ENCODE measurements at places on chromosomes 6 and 20. TPM values are rescaled to one million over a fixed set of nuclear protein-coding genes. Genes with fewer than 3 reads are reported as not detected.
A peak's percentile ranks its signal among the peaks of the same experiment; 100 is the strongest.

- no peak overlapping the region for H3K4me3 ChIP-seq
- H3K27me3 ChIP-seq: no peaks in the 10 kb centered on the region
- no peak overlapping the region for H3K27ac ChIP-seq
- H3K36me3 ChIP-seq: no peaks in the 10 kb centered on the region
- H3K4me1 ChIP-seq: no peaks in the 10 kb centered on the region
- DNase-seq: no peak
These were observed 463.5 kb downstream of the QKI start for GRCh38 chr6:163877877-163878639.

DNA sequence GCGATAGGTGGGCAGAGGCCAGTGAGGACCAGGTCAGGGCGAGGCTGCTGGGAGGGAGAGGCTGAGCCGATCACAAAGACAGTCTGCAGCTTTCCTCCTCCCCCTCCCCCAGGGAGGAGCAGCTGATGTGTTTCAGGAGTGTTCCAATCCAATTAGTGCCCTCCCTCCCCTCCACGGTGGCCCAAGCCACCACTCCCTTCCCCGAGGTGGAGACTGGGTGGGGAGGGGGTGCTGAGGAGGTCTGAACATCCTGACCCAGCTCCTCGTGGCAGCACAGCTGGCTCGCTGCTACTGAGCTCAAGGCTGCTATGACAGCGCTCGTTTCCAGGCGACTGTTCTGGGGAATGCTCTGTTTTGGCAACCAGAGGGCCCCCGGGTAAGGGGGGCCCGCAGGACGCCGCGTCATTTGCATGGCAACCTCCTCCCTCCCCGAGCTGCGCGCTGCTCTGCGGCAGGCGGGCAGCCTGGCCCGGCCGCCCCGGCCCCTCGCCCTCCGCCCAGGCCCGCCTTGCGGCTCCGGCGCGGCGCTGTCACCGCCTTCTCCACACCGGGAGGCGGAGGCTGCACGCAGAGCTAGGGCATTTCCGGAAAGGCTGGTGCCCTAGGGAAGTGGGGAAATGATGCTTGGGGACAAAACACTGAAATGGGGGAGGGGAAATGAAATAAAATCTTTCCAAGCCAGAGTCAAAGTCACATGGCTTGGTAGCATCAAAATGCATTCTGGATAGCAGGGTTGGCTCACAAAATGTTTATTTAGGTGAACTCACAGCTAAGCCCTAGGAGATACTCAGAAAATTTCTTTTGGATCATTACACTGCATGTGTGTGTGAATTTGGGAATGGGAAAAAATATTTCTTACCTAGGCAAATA, 67.4 kb upstream of the PIM1 start:
- no peaks in the 10 kb centered on the region for H3K27me3 ChIP-seq
- peaks cover 34% of the 10 kb centered on the region for H3K4me1 ChIP-seq
- peak overlapping the region; percentile 77 for H3K27ac ChIP-seq
- H3K36me3 ChIP-seq: no peaks in the 10 kb centered on the region

- no peaks in the 10 kb centered on the region for H3K27me3 ChIP-seq
- no peaks in the 10 kb centered on the region for H3K36me3 ChIP-seq
- peaks cover 2% of the 10 kb centered on the region for H3K4me1 ChIP-seq
These were observed 47.2 kb upstream of the REV3L start for GRCh38 chr6:111530218-111530617.

DNA sequence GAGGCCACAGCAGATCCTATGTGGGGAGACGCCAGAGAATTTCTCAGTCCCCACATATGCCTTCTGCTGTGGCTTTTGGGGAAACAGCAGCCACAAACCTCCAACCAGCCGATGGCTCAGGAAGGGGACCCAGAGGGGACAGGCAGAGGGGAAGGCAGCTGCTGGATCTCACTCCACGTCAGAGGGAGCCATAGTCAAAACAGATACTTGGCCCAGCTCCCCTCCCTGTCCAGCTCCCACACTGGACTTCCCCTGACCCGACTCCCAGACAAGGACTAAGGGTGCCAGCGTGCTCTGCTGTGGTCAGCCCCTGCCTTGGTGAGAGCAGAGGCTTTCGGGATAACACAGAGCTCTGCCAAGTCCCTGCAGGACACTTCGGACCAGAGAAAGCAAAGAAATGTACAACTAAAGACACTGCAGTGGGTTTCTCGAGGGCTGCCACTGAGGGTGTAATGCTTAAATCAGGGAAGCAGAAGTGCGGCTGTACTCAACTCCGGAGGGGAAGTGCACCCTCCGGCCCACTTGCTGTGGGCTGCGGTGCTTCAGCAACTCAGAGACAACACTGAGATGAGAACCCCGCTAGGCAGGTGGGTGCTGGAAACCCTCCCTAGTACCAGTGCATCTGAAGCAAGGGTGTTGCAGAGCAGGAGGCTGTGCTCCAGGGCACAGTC, 47.2 kb downstream of the RRBP1 start:
- DNase-seq: peak; percentile 92
- H3K27ac ChIP-seq: no peak overlapping the region
- H3K27me3 ChIP-seq: no peaks in the 10 kb centered on the region
- no peak overlapping the region for H3K4me3 ChIP-seq

DNA sequence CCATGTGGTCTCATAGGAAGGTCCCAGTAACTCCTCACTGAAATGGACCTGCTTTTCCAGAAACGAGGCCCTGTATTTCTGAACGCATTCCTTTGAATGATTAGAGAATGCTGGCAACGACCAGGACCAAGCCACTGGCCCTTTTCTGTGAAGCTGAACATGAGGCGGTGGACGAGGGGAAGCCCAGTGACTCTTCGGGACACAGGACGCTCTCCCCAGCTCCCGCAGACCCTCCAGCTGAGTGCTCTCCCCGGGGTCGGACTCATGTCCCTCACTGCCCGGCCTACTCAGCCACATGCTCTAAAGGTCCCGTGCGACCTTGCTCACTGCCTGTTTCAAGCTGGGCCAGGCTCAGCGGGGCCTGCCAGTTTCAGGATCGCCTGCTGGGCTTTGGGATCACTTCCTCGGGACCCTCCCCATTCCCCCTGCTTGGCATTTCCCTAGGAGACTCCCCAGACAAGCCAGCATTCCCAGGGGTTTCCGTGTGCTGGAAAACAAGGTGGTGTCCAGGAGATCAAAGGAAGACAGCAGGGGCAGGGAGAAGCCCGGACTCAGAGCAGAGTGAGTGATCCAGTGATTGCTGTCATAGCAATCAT, 2.6 kb upstream of the CST9 start:
- H3K4me3 ChIP-seq: no peak overlapping the region
- no peaks in the 10 kb centered on the region for H3K36me3 ChIP-seq
- no peaks in the 10 kb centered on the region for H3K27me3 ChIP-seq
- H3K27ac ChIP-seq: no peak overlapping the region
- no peaks in the 10 kb centered on the region for H3K4me1 ChIP-seq

DNA sequence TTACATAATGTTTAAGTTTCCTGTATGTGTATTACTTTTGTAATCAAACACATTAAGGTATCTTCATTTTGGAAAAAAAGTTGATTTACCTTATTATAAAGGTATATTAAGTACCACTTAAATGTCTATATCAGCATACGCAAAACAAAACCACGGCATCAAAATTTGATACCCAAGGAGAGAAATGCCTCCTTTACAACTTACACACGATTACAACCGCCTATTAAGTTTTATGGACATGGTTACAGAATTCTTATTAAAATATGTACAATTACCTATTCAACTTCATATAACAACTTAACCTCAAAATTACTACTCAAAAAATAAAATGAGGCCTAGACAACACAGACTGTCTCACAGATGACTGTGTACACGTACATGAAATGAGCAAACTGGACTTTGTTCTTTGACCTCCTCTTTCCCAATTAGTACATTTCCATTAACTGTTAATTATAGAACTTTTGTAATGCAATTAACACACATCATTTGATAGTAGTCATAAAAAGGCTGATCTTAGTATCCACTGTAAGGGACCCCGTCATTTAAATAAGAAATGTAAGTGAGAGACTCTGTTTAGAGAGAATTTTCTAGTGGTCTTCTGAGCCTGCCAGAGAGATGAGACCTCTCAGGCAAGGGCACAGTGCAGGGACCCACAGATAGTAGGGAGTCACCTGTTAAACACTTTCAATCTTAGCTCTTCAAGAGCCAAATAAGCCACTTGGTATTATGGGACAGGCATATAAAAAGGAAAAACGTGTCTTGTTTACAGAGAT, 2.5 kb downstream of the DIDO1 start:
- H3K36me3 ChIP-seq: no peaks in the 10 kb centered on the region
- DNase-seq: no peak
- H3K27me3 ChIP-seq: no peaks in the 10 kb centered on the region
- peak overlapping the region; percentile 87 for H3K4me3 ChIP-seq
- H3K27ac ChIP-seq: peak overlapping the region; percentile 92

GRCh38 chr6:170031684-170032121, 259.2 kb downstream of the DLL1 start:
- no peak for DNase-seq
- no peak overlapping the region for H3K27ac ChIP-seq
- no peak overlapping the region for H3K4me3 ChIP-seq
- H3K36me3 ChIP-seq: no peaks in the 10 kb centered on the region

DNA sequence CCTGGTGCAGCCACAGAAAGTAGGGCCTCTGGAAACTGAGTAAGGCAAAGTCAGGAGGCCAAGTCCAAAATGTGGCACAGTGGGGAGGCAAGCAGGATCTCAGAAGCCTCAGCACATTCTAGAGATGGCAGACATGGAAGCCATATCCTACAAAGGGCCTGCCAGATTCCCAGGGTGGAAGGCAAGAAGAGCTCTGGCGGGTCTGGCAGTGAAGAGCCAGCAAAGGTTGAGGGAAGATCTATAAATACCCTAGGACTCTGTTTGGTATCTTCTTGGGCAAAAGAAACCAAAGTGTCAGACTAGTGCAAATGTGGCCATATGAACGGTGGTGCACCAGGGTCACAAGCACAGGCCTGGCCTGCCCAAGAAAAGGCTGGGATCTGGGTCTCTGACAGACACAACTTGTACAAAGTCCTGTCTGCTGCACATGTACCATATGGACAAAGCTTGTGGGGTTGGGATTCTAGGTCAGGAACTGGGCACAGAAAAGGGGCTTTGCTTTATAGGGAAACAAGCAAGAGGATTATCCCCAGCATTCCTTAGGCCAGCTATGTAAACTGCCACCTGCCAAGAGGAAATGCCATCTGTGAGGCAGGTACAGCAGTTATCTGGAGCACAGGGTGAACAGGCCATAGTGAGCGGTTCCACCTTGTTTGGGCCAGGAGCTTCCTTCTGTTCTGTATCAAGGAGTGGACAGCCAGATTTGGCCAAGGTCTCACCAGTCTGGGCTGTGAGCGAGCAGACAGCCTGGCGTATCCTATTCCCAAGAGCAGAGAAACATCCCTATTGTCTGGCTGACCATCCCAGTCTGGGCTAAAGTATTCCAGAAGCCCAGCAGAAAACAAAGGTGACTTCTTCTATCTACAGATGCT, 36.3 kb upstream of the SLC4A11 start:
- peaks cover 36% of the 10 kb centered on the region for H3K36me3 ChIP-seq
- no peak overlapping the region for H3K27ac ChIP-seq
- H3K27me3 ChIP-seq: no peaks in the 10 kb centered on the region
- no peak overlapping the region for H3K4me3 ChIP-seq
- no peaks in the 10 kb centered on the region for H3K4me1 ChIP-seq

- H3K27ac ChIP-seq: no peak overlapping the region
- no peaks in the 10 kb centered on the region for H3K4me1 ChIP-seq
- no peak for DNase-seq
- no peaks in the 10 kb centered on the region for H3K36me3 ChIP-seq
- H3K4me3 ChIP-seq: no peak overlapping the region
- H3K27me3 ChIP-seq: no peaks in the 10 kb centered on the region
These were observed 69.3 kb upstream of the BLCAP start for GRCh38 chr20:37596890-37597536.

- H3K27ac ChIP-seq: no peak overlapping the region
- H3K4me3 ChIP-seq: no peak overlapping the region
- no peaks in the 10 kb centered on the region for H3K27me3 ChIP-seq
- no peaks in the 10 kb centered on the region for H3K4me1 ChIP-seq
- H3K36me3 ChIP-seq: peaks cover 11% of the 10 kb centered on the region
These were observed 15.5 kb downstream of the CCDC167 start for GRCh38 chr6:37483917-37484785.

DNA sequence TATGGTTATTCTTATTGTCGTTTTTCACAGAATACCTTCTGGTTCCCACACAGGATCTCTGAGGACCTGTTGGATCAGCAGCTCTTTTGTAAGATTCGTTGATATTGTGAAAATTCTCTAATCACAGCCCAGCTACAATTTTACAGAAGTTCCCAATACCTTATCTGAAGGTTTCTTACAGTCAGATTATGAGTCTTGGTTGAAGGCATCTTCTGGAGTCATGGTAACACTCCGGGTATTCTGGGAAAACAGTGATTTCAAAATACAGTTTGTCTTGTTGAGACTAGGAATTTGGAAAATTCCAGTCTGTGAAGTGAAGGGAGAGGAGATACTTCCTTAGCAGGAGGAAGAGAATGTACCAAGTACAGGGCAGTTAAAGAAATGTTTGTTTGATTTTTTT, 22.2 kb upstream of the HLA-C start:
- no peak for DNase-seq
- no peaks in the 10 kb centered on the region for H3K27me3 ChIP-seq
- no peak overlapping the region for H3K27ac ChIP-seq
- H3K4me1 ChIP-seq: no peaks in the 10 kb centered on the region
- H3K4me3 ChIP-seq: no peak overlapping the region
- no peaks in the 10 kb centered on the region for H3K36me3 ChIP-seq

GRCh38 chr6:20092071-20092566, 120.2 kb downstream of the MBOAT1 start:
- no peaks in the 10 kb centered on the region for H3K27me3 ChIP-seq
- no peaks in the 10 kb centered on the region for H3K36me3 ChIP-seq
- DNase-seq: no peak
- H3K27ac ChIP-seq: no peak overlapping the region
- H3K4me1 ChIP-seq: no peaks in the 10 kb centered on the region

DNA sequence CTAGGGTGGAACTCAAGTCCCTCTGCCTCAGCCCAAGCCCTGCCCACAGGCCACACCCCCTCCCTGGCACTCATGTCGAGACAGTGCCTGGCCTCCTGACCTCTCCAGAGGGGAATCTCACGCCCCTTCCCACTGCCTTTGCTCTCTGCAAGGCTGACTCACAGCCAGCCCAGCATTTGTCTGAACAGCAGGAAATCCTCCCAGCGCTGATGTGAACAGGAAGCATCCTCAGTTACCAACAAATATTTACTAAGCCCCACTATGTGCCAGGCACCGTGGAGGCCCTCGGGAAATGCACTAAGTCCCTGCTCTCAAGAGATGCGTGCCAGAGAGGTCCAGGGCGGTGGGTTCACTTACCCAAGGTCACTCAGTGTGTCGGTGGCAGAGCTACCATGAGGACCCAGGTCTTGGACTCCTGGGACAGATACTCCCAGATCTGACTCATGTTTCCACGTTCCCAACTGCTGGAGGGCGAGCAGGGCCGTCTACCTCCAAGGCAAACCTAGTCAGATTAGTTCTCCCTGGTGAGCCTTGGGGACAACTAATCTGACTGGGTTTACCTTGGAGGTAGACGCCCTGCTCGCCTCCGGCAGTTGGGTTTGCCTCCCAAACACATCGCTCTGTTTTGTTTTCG, 7.8 kb downstream of the ADA start:
- H3K4me1 ChIP-seq: peaks cover 12% of the 10 kb centered on the region
- H3K4me3 ChIP-seq: no peak overlapping the region
- H3K27me3 ChIP-seq: no peaks in the 10 kb centered on the region
- peak; percentile 87 for DNase-seq
- no peaks in the 10 kb centered on the region for H3K36me3 ChIP-seq
- peak overlapping the region; percentile 29 for H3K27ac ChIP-seq

- no peaks in the 10 kb centered on the region for H3K27me3 ChIP-seq
- no peak for DNase-seq
- H3K27ac ChIP-seq: no peak overlapping the region
These were observed 493.4 kb upstream of the EYS start for GRCh38 chr6:66200390-66200789.

NR2E1 gene
- not detected for total RNA-seq

RFX6 gene
- not detected for total RNA-seq

OXT gene
- total RNA-seq: not detected

CTAGE9 gene
- not detected for total RNA-seq

PAK5 gene
- total RNA-seq: 0.13 TPM

Data from kidney (tissue), 22 donors.